Suppressor macrophage treated with lipopolysaccharide for 1 hour (primary cell): ENCODE measurements at places on chromosomes 13 and 19.

GRCh38 chr13:112875627-112876026 lies 93.4 kb upstream of the MCF2L start:
- DNase-seq, result no peak

DNA sequence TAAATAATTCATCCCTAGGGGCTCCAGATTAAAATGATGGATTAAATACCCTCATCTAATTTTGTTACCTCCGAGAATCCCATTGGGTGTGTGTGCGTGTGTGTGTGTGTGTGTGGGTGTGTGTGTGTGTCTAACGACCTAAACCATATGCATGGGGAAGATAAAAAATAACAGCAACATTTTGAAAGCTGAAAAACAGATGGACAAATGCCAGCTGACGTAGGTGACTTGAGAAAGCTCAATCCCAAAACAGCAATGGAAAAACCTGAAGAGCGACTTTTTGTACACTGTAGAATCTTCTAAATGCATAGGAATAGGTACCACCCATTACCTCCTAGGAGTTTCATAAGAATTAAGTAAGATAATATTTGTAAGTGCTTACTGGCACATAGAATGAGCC lies 8.7 kb upstream of the RPL21 start:
- no peak for DNase-seq

- DNase-seq, result no peak
Measured at GRCh38 chr13:109393045-109393444, 393.3 kb downstream of the IRS2 start.

DNA sequence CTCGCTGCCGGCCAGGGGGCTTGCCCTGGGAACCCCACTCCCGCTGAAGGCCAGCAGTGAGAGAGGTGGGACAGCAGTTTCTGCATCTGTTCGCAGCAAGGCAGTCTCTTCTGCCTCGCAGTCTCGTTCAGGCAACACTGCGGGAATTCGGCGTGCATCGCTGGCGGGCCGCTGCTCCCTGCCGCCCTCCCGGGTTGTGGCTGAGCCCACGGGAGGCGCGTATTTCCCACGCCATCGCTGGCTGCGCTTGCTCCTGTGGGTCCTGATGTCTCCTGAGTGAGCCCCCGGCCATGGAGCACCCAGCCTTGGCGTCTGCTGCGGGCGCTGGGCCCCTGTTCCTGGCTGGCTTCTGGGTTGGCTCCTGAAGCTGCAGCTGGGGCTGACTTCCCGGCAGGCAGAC lies 227.9 kb downstream of the TEX29 start:
- no peak for DNase-seq
